ENCODE measurements at places on chromosomes 11 and 22.

- ATAC-seq: no peak
These were observed 90.6 kb downstream of the CCDC83 start for GRCh38 chr11:85945788-85946187.

- no peak for ATAC-seq
These were observed 9.7 kb downstream of the KIF18A start for GRCh38 chr11:28098257-28098656.

DNA sequence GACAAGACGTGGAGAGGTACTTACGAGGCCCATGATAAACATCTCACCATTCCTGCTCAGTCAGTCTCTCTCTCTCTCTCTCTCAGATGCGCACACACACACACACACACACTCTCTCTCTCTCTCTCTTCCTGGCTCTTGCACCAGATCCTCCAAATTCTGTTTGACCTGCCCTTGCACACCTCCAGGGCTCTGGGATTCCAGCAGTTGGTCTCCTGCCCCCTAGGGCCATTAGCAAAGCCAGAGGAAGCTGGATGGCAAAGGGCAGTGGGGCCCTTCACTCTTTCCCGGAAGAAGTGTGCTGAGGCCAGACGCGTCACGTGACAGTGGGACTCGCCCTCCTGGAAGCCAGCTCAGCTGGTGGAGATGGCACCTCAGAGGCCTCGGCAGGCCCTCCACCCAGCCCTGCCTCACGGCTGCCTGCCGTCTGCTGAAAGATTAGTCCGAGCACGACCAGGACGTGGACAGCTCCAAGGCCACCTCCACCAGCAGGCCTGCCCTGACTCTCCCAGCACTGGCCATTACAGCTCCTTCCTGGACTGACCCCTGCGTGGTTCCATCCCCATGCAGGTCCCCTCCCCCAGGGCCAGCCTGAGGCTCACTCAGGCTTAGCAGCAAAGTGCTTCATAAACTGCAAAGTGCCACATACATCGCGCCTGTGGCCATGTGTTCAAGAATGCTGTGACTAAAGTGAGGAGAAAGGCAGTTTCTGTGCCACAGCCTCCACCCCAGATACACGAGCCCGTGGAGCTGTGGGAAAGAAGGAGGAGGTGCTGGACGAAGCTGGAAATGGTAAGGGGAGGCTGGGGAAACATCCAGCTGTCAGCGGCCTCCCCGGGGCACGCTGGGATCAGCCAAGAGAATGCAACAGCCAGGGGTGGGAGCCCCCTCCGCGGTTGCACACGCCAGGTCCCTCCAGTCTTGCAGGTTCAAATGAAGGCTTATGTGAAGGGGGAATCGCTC, 3.7 kb downstream of the PDGFB start:
- ATAC-seq: peak; percentile 22

- ATAC-seq: no peak
These were observed 105.5 kb downstream of the KCNC1 start for GRCh38 chr11:17840101-17840548.

DNA sequence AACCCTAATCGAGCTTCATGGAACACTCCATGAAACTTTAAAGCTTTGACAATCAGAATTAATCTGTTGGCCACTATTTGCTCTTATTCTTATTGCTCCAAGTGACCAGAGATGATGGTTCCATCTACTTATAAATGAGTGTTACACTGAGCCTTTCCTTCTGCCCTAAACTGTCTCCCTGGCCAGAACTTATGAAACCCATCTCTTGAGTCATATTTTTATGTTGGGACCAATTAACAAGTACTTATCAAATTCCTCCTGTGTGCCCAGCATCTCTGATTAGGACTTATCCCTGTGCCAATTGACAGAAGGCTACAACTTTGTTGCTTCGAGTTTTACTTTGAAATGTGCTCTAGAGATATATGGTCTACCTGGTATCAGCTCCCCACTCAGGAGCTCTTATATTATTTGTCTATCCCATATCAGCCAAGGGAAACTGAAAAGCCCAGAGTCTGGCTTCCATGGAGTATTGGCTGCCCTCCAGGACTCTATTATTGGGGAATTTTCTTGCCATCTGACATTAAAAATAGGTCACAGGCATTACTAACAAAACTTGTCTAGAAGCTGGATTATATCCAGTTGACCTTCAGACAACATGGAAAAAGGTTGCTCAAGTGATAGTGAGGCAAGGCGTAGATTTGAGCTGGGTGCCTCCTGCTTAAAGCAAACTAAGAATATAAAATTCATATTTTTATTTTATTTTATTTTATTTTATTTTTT, 8.8 kb downstream of the KREMEN1 start:
- no peak for ATAC-seq

DNA sequence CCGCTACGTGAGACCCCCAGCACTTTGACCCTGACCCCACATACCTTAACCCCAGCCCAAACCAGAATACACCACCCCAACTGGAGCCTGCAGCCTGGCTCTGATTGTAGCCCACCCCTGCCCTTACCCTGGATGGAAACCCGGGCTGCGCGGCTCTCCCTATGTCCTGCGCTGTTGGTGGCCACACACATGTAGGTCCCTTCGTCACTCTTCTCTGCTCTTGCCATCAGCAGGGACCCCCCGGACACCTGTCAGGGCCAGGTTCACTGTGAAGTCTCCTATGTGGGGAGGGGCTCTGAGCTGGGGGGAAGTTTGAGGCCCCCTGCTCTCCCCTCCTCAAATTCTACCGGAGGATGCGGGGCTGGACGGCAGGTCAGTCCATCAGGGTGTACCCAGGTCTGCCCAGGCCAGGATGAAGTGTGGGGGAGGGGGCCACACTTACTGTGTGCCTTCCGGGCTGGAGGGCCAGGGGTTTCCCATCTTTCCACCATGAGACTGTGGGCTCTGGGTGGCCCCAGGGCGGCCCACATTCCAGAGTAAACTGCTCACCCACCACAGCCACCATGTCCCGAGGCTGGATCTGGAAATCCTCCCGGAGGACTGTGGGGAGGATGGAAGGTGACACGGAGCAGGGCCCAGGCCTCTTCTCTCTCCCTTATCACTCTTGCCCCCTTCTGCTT, 1.5 kb downstream of the ROBO4 start:
- ATAC-seq: no peak

DNA sequence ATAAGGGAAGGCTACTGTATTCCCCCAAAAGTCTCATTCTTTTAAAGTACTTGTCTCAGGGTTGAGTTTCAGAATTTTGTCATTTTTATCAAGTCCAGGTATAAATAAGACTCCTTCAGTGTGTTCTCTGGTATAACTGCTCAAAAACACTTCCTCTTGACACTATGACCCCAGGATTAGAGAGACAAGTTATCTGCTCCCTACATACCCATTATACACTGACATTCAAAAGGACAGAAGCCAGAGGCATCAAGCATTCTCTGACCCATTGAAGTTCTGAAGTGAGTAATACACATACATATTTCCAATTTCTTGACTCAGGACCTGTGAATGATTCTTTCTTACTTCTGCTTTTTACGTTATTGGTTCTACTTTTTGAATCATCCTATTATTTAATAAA, 447.8 kb upstream of the CNTN5 start:
- ATAC-seq: no peak

GRCh38 chr11:35969089-35970042, 25.5 kb downstream of the LDLRAD3 start:
- ATAC-seq: no peak

DNA sequence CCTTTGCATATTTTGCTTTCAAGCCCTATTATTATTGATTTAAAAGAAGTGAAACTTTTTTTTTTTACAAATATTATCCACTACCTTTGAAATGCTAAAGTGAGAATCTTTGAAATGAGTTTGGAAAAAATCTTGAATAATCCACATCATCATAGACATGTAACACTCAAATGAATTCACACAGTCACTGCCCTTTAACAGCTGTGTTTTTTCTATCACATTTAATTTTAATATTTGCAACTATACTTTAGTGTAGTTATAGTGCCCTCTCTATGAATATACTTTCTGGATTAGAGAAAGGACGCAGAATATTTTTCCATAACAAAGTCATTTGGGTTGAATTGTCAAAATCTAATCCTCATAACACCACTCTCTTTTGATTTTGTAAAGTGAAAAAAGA, 37.9 kb upstream of the MTMR2 start:
- no peak for ATAC-seq

DNA sequence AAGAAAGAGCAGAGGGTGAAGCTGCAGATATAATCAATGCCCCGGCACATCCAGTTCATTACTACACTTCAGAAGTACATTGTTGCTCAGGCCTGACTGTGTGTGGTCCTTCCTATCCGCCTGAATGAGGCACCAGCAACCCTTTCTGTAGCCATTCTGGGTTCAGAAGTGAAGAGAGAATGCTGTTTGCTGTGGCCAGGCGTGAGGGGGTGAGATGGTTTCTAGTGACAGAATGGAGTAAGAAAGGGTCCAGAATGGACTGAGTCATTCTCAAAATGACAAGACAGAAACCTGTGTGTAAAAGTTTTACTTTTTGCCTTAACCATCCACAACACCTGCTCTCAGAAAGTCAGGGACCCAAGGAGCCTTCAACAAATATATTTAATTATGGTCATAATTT, 334.8 kb downstream of the GUCY1A2 start:
- no peak for ATAC-seq

- ATAC-seq: no peak
These were observed 68.3 kb upstream of the CRYBB3 start for GRCh38 chr22:25131198-25131887.

DNA sequence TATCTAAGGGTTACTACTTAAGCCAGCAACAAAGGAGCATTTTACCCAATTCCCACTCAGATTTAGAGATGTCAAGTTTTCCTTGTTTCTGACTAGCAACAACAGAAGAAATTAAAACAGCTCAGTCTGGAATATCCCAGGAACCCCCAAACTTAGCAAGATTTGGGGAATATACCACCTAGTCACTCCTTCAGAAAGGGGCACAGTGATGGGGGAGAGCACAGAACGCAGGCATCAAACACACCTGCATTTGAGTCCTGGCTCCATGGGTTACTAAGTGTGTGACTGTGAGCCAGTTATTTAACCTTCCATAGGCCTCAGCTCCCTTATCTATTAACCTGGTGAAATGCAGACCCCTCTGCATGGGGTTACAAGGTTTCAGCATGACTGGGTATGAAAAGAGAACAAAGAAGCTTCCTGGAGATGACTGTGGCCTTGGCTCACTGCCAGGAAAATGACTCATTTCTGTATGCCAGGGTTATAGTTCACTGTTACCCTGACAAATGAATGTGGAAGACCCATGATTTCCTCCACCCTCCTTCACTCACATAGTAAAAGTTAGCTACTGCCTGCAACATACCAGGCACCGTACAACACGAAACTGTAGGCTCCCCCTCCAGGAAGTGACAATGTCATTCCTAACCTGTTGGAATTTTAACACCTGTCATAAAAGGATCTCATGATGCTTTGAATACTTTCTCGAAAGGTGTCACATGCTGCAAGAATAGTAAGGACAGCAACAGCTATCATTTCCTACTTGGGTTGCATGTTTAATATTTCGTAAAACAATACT, 79.6 kb downstream of the ME3 start:
- peak; percentile 91 for ATAC-seq

DNA sequence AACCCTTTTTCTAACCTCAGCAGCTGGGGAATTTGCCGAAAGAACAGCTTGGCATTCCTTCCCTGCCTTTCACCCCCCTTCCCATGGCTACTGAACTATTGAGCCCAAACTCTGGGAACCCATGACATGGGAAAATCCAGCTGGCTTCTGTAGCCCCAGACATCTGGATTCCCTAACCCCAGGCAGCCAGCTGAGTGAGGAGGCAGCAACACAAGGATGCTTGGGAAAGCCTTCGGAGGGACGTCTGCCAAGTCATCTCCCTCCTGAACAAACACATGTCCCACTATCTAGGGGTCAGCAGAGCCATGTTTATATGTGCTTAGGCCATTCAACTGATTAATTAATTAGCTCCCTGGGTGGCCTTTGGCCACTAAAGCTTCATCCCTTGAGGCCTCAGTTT, 21.6 kb downstream of the LRRC55 start:
- no peak for ATAC-seq

DNA sequence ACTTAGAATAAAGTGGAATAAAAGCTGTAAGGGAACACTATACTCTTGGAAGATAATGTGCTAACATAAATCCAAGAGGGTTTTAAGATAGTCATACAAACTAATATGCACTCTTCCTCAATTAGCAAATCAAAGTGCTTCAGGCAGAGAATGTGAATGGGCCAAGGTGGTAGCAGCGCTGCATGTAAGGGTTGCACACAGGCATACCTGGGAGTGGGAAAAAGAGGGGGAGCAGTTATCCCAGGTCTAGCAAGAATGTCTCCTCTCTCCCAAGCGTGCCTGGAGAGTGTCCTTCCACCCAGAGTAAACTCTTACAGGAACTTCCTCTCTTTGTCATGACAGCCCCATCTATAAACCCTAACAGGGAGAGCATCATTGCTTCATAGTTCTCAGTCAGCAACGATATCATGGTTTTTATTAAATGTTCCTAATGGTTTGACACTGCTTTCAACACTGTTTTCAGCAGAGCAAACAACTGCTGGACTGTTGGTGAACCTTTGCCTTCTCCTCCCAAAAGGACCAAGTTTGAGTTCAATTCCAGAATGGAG, 61.6 kb downstream of the SYTL2 start:
- no peak for ATAC-seq

- ATAC-seq: no peak
These were observed 13.3 kb upstream of the CABP7 start for GRCh38 chr22:29706486-29706885.

DNA sequence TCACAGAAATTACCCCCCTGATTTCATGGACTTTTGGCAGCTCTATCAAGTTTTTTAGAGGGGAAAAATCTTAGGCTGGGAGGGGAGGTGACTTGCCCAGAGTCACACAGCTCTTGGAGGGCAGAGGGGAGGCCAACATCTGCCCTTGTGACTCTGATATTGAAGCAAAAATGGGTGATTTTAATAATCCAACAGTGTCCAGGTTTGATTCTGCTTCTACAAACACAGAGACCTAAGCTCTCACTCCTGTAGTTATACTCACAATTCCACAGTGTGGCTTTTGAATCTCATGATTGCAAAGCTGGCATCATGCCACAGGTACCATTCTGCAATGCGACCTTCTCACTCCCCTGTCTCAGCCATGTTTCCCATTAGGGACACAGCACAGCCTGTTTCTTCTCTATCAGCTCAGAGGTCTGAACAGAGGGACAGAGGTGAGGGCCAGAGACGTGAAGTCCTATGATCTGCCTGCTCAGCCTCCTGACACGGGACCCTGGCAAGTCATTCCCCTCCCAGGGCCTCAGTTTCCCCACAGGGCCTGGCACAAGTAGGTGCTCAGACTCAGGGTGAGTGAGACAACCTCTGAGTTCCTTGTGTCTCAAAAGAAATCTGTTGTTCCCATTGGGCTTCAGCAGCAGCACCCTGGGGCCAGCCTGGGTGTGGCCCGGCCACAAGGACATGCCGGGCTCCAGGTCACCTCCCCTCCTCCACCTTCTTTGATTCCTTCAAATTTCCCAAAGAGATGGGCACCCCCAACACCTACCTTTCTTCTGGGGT, 766 bp downstream of the APOL2 start:
- no peak for ATAC-seq

Data from activated CD4-positive, CD25-positive, alpha-beta regulatory T cell treated with anti-CD3 and anti-CD28 coated beads, Interleukin-2, amount 50 U/mL, for 24 hours (primary cell).